ENCODE measurements at places on chromosomes 5 and 9.

- peak; percentile 42 for DNase-seq
Observed at GRCh38 chr5:91225848-91226686, 157.1 kb downstream of the ARRDC3 start.

DNA sequence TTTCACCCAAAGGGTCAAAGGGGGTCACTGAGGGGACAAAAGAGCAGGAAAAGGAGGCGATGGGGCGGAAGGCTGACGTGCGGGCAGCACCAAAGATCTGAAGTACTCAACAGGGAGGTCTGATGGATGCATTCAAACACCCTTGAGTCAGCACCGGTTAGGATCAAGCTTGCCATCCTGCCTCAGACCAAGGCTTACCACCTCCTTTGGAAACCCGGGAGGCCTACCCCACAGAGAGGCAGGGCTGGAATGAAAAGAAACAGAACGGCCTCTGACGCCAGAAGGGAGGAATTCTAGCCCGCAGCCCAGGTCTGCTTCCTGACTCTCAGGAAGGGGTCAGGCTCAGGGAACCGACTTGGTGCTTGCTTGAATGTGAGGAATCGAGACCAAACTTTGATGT lies 125.6 kb downstream of the PAPPA start:
- no peak for DNase-seq

- DNase-seq = no peak
Observed at GRCh38 chr5:137486707-137487106, 12.4 kb downstream of the SPOCK1 start.

GRCh38 chr9:114098936-114099668 lies at the start of gene KIF12:
Gene KIF12 (minus strand): TSS chr9:114099292. CDS start chr9:114099276, 16 bp downstream.
- no peak for DNase-seq

DNA sequence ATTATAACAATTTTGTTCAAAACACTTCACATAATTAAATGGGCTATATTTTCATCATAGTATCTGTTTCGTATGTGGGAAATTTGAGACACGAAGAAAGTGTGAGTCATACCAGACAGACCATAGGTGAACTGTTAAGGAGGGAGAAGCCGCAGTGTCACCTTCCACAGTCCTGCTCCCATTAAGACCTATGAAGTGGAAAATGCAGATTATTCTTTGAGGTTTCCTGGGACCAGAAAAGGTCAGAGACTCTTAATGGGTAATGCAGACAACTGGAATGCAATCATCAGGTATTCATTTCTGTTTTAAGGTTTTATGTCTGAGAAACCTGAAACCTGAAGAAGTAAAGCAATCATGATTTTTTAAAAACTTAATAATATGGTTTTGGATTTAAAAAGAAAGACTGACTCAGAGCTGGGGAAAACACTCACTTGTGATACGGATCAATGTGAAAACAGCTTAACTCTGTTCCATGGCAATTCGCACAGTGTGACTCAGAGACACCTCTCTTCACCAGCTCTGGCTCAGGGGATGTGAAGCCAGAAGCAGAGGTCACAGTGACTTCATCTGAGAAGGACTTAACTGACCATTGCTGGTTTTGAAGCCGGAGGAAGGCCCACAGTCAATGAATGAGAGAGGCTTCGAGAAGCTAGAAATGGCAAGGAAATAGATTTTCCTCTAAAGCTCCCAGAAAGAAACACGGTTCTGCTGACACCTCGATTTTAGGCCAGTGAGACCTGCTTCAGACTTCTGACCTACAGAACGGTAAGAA lies 17.2 kb upstream of the GCNT1 start:
- no peak for DNase-seq

DNA sequence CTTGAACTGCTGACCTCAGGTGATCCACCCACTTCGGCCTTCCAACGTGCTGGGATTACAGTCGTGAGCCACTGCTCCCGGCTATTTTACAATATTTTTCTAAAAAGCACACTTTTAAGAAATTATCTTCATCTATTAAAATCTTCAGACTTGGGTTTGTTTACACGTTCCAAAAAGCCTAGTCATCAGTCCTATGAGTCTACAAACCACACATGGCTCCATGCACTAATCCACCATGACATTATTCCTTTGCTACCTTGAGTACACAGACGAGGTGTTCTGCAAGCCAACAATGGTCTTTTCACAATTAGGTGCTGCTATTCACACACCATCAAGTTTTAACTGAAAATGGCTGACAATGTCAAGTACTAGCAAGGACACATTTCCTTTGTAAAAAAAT lies 41.0 kb downstream of the TRPM6 start:
- no peak for DNase-seq

GRCh38 chr5:10423022-10423421 lies 18.7 kb upstream of the ROPN1L start:
- DNase-seq = no peak

- no peak for DNase-seq
Observed at GRCh38 chr5:59656351-59657254, 236.9 kb downstream of the PDE4D start.

GRCh38 chr9:16304301-16304700 lies 566.2 kb downstream of the BNC2 start:
- DNase-seq = no peak

All from naive B cell (primary cell).